ENCODE measurements at places on chromosomes 2 and 18.
A peak's percentile ranks its signal among the peaks of the same experiment; 100 is the strongest.

- no peak for ATAC-seq
Observed at GRCh38 chr2:145023334-145023934, 503.5 kb upstream of the ZEB2 start.

DNA sequence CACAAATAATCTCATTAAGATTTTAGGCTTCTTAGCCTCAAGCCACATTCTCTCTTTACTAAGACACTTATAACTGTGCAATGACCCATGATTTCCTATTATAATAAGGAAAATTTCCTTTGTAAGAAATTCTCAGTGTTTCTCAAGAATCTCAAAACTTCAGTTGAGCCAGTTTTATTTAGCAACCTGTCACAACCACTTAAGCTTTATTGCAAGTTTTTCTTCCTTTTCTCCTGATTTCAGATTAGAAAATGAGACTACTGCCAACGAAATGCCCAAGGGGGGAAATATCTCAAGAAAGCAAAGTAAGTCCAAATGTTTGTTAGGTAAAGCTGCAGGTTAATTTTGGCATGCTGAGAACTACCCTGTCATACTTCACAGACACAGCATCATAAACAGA is 178.5 kb downstream of the THADA start:
- ATAC-seq = peak; percentile 37

DNA sequence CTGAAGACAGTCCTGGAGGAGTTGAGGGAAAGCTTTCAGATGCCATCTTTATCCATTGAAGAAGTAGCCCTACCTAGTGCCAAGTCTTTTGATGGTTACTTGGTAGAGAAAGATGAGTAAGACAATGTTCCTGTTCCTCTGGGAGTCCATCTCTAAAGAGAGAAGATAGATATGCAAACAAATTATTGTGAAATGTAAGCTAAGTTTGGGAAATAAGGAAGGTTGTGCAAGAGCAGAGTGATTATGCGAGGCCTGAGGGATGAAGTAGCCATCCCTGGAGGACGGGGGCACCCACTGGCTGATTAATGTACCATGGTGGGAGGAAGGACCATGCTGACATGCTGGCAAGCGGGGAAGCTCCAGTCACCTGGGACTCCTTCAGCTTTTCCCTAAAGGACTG is 994 bp upstream of the DTNA start:
- ATAC-seq = peak; percentile 86

GRCh38 chr2:36458106-36458505 is 102.5 kb downstream of the CRIM1 start:
- no peak for ATAC-seq

- peak; percentile 59 for ATAC-seq
Observed at GRCh38 chr2:120531863-120532600, 186.1 kb downstream of the INHBB start.

GRCh38 chr2:74845217-74845751 is 11.4 kb downstream of the HK2 start:
- ATAC-seq = peak; percentile 83

DNA sequence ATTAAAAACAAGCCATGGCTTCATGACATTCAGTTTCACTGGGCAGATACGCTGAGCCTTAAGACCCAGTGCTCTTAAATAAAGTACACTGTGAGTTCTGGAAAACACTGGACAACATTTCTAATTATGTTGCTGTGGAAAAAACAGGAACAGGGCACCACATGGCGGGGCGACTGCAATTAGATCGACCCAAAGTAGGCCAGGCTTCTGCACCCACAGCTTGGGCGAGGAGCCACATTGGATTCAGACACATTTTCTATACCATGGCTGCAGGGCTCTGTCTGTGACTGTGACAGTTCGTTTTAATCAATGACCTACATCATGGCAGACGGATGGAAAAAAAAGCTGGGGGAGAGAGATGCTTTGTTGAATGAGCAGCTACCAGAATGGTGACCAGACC is 227.2 kb upstream of the HS6ST1 start:
- ATAC-seq = no peak

DNA sequence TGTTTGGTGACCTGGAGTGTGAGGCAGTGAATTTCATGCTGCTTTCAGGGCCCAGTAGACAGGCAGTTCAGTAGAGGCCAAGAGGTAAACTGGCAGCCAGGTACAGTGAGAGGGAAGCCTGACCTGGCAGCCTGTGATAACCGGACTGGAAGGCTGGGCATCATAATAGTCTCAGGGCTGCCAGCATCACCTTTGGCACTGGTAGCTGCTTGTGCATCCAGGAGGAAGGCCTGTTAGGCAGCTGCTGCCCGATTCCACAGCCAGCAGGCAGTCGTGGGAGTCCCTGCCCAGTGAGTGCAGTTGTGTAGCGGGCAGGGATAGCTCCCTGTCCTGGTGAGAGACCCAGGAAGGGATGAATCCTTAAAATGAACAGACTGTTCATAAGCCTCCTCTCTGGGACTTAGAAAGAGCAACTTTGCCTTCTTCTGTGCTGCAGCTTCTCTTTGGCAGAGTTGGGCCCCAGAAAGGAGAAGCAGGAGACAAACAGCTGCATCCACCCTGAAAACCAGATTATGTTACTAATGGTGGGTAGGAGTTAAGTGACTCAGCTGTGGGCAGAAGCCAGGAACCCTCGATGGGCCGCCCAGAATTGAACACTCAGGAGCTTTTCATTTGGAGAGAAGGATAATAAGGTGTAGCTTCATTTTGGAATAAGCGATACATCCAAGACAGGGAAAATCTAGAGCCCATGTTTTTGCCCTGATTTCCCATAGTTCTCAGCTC is 8.1 kb upstream of the GPBAR1 start:
- peak; percentile 44 for ATAC-seq

All from gastroesophageal sphincter (tissue), 4 donors.